Retina (tissue), 1 donor: ENCODE measurements at places on chromosomes 13 and 19.

DNA sequence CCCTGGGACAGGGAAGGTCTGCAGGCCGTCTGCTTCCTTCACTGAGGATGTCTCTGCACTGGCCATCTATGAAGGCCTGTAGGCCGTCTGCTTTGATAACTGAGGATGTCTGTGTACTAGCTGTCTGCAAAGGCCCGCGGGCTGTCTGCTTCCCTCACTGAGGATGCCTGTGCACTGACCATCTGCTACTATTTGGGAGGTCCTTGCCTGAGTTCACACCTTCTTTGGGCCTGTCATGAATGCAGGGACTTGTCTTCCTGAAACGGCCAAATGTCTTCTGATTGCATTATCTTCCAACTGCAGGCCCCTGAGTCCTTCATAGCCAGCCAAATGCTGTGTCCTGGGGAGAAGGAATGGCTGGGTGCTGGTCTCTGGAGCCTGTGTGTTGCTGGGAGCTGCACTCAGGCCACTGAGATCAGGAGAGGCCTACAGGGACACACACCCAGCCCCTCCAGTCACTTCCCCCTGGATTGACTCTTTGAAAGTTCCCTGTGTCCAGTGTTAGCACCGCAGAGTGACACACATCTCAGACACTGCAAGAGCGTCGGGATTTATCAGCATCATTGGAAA is 72.9 kb downstream of the TEX29 start:
- no peak for DNase-seq

- DNase-seq = no peak
These were observed 285.8 kb downstream of the DIAPH3 start for GRCh38 chr13:59877933-59878332.

- no peak for DNase-seq
These were observed 2.0 kb downstream of the SPACA6 start for GRCh38 chr19:51695088-51695487.

DNA sequence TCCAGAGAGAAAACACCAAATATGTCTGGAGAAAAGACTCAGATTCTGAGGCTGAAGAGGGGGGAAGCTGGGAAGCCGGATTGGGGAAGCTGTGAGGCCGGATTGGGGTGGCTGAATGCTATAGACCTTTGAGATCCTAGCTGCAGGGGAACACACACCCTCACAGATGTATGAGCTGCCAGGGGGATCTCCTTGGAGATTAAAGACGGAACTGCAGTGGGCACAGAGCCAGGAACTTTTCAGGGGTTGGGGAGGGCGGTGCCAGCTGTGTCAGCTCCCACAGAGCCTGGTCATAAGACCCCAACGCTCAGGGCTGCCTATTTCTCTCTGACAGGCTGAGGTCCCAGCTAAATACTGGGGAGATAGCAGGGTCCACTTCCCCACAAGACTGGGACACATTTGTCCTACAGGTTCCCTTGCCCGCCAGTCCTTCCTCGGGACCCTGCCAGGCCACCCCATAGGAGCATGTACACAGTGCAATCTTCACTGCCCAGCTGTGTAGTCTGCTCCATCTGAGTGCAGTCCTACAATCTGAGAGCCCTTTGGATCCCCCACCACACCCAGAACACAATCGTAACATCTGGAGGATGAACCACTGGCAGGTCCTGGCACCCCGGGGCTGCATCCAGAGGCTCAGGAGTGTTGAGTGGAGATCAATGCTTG is 1893.9 kb downstream of the PCDH9 start:
- DNase-seq = no peak

DNA sequence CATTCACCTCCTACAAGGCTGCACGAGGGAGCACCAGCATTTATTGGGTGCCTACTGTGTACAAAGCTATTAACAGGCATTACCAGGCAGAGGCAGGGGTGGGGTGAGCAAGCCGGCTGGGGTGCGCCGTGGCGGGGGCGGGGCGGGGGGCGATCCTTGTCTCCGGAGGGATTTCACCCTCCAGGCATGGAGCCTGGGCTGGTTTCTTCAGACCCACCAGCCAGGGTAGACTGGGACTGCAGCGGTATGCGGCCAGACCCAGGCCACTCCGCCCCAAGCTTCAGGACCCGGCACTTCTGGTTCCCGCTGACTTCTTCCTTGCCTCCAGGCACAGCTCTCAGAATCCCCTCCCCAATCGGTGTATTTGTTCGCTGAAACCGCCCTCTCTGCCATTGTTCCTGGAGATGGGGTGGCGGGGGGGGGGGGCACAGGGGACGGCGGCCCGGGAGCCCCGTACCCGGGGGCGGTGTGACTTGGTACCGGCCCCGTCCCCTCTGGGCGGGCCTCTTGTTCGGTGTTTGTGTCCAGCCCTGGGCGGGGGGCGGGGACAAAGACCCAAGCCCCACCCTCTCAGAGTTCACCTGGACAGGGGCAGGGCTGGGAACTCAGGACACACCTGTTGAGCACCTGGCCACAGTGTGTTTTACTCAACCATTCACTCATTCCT is 14.4 kb downstream of the TJP3 start:
- DNase-seq = no peak

GRCh38 chr13:64305246-64305645 is 2889.6 kb upstream of the PCDH20 start:
- no peak for DNase-seq

- DNase-seq = no peak
These were observed 234.9 kb downstream of the TEX29 start for GRCh38 chr13:111555268-111555808.

- DNase-seq = no peak
These were observed at the start of gene PCP2 for GRCh38 chr19:7633698-7634097. TSS of gene PCP2 (minus strand) at chr19:7633719. CDS start at chr19:7633457, 262 bp downstream.

GRCh38 chr13:103222683-103223082 is 156.5 kb upstream of the SLC10A2 start:
- DNase-seq = no peak

DNA sequence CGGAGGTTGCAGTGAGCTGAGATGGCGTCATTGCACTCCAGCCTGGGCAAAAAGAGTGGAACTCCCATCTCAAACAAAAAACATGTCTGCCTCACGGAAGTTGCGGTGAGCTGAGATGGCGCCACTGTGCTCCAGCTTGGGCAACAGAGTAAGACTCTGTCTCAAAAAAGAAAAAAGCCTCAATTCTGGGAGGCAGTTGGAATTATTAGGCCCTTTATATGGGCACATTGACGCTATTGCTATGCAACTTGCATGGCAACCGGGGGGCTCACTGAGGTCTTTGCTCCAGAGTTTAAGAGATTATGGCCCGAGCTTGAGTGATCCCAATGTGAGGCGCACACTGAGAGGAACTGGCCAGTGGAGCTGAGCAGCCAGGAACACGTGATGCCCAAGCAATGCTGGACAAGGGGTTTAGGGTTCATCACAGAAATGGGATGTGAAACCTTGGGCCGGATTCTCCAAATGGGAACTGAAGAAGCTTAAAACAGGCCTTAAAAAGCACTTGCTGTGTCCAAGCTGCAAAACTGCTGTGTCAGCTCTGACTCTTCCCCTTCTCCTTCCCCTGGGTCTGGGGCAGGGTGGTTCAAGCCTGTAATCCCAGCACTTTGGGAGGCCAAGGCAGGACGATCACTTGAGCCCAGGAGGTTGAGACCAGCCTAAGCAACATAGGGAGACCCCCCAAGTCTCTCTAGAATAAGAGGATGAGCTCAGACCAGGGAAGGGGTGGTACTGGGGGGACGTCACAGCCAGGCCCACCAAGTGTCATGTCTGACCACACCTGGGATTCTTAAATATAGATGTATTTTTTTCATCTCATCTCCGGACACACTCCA is 2.5 kb downstream of the FTL start:
- DNase-seq = no peak

GRCh38 chr13:76163761-76164160 is 527.6 kb downstream of the LMO7 start:
- DNase-seq = no peak

DNA sequence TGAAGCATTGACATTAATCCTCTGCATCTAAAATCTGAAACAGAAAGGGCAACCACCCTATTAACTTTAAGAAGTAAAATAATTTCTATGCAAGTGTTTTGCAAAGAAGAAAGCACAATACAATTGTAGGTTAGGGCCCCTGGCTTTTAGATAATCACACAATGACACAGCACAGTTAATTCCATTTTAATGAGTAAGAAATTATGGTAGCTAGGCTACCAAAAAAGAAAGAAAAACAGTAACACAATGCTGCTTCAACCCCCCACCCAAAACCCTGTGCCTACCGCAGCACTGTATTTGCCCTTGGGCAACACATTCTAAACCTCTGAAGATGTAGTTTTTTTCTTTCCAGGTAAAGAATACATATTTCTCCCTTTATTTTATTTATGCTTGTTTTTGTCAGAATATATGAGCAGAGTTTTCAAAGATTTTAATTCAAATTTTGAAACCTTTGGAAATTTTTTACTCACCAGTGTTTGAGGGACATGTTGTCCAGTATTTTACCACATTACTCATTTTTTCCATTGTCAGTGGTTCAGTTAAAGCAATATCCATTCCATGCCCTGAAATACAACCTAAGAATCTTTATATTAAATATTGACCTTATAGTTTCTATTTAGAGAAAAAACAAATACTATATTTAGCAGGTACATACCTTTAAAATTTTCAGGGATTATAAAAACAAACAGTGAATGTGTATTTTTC is 21.1 kb downstream of the SOHLH2 start:
- DNase-seq = peak; percentile 42
